Cerebellum (tissue), 4 donors: ENCODE measurements at places on chromosomes 16 and 17.
A peak's percentile ranks its signal among the peaks of the same experiment; 100 is the strongest.

DNA sequence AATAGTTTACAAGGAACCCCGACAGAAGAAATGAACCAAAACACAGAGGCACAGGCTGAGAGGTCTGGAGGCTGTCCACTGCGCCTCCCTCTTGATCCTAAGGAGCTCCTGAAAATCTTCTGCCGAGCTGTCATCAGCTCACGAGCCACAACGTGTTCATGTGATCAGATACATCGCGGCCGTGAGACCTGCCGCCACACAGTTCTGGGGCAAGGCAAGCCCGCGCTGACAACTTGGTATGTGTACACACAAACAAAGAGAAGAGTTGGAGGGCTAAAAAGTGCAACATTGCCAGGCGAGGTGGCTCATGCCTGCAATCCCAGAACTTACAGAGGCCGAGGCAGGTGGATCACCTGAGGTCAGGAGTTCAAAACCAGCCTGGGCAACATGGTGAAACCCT is 7.6 kb downstream of the EXOC7 start:
- no peak for DNase-seq

- peak; percentile 8 for DNase-seq
Observed at GRCh38 chr17:15340966-15341365, 431 bp downstream of the TEKT3 start.

DNA sequence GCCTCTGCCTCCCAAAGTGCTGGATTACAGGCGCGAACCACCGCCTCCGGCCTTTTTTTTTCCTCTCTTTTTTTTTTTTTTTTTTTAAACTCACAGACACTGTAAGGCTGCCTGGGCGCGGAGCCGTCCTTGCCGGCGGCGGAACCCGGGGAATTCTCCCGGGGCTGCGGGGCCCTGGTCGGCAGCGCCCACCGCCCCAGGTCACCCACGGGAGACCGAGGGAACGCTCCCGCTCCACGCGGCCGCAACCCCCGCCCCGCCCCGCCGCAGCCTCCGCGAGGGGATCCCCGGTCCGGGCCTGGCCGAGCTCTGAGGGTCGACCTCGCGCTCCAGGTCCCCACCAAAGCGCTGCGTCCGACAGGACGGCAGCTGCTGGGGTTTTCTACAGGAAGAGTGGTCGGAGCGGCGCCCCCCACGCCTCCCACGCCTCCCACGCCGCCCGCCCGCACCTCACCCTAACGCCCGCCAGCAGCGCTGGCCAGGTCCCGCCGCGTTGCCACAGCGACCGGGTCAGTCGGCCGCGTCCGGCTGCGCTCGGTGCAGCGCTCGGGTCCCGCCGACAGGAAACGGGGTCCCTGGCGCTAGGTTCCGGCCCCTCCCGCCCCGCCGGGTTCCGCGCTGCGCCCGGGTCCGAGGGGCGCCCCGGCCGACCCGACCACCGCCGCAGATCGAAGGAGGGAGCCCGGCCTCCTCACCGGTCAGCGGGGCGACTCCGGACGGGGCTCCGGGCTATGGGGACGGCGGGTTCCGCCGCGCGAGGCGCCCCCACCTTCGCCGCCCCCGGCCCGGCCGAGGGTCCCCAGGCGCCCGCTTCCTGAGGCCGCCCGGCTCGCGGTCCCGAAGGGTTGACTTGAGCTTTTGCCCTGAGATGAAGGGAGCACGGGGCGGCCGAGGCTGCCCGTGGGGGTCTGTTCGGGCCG is at the start of gene CCDC57:
Gene CCDC57, minus strand, starts transcription at position 512 of the 920 bp plus-strand sequence. CDS start 10,898 bp downstream, outside the sequence.
- peak; percentile 87 for DNase-seq

- no peak for DNase-seq
Observed at GRCh38 chr17:68057531-68057952, 22.0 kb downstream of the KPNA2 start.

DNA sequence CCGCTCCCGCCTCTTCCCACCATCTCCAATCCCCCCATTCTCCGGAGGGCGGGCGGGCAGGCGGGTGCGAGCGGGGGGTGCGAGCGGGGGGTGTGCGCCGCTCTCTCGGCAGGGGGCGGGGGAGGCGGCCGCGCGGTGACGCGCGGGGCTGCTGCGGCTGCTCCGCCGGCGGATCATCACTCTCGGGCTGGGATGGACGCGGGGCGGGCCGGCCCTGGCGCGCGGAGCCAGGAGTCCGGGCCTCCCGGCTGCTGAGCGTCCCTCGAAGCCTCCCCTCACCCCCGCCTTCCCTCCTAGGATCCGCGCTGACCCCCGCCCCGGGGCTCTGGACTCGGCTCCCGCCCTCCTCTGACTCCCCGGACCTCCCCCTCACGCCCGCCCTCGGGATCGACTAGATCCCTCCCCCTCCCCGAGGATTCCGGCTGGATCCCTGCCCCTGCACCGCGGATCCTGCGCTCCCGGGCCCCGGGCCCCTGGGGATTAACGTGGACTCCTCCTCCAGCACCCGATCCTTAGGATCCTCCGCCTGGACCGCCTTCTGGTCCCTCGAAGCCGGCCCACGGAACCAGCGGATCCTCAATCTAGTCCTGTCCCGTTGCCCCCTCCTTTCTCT is 946 bp upstream of the TMEM256 start:
- DNase-seq: peak; percentile 84

DNA sequence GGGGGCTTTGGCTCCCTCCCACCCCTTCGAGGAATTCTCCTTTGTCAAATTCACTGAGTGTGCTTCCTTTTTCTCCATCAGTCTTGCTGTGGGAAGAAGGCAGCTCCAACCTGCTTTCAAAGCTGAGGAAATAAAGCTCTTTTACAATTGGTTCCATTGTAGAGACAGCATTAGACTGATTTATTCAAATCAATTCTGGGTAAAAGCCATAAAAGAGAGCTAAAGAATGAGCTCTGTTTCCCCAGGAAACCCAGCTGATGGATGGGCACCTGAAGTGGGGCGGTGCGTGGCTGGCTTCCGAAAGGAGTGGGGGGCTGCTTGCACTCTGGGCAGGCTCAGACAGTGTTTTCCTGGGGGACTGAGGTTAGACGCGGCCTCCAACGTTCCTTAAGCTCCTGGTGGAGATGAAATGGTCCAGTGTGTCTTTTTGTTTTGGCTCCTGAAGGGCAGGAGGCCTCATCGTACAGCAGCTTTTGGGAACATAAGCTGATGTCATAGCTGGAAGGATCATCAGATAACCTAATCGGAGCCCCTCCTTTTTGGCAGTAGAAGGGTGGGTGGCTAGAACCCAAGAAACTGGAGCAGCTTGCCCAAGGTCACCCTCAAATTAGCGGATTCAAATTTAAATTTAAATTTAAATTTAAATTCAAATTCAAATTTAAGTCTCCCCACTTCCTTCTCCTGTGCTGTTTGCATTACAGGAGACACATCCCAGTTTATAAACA is 128.5 kb upstream of the EEF2KMT start:
- no peak for DNase-seq

DNA sequence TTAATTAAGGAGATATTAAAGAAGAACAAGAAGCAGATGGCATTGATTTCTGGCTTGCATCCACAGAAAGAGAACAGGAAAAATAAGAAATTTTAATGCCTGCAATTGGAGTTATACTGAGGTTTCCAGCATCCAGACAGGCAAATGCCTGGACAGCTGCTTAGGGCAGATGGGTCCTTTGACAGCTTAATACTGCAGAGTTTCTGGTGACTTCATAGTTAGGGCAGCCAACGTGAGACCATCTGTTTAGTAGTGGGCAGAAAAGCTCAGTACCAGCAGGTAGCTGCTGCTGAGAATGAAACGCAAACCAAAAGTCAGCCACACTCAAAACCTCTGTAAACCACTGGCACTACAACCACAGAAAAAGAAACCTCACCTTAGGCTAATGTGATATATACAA is 109.8 kb downstream of the CDK5R1 start:
- peak; percentile 78 for DNase-seq

DNA sequence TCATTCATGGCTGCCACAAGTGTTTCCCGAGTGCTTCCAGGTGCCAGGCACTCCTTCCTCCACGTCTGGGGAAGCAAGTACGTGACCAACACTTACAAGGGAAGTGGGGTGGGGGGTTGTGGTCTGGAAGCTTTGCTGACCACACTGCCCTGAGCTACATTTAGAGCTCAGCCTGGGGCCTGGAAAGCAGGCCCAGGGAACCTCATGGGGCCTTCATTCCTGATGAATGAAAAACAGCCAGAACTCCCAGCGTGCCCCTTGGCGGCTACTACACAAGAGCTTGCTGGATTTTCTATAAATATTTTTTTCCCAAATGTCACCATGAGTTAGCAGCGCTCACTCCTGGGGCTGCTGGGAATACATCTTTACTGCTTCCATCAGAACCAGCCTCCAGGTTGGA is 73.3 kb downstream of the ABCC12 start:
- peak; percentile 61 for DNase-seq

- DNase-seq: no peak
Observed at GRCh38 chr16:84898447-84898846, 78.7 kb downstream of the CRISPLD2 start.

DNA sequence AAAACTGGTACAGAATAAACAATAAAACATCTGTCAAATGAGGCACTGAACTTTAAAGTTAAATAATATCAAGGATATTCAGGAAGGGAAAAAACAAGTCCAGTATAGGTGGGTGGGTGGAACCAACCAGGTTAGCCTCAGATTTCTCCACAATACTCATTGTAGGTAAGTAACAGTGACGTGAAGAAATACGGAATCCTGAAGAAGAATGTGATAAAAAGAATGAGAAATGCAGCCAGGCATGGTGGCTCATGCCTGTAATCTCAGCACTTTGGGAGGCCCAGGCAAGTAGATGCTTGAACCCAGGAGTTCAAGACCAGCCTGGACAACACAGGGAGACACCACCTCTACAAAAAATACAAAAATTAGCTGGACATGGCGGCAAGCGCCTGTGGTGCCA is 47.3 kb downstream of the UBE2G1 start:
- DNase-seq: no peak

GRCh38 chr17:2179615-2180295 is 123.8 kb downstream of the SMG6 start:
- DNase-seq: peak; percentile 71

DNA sequence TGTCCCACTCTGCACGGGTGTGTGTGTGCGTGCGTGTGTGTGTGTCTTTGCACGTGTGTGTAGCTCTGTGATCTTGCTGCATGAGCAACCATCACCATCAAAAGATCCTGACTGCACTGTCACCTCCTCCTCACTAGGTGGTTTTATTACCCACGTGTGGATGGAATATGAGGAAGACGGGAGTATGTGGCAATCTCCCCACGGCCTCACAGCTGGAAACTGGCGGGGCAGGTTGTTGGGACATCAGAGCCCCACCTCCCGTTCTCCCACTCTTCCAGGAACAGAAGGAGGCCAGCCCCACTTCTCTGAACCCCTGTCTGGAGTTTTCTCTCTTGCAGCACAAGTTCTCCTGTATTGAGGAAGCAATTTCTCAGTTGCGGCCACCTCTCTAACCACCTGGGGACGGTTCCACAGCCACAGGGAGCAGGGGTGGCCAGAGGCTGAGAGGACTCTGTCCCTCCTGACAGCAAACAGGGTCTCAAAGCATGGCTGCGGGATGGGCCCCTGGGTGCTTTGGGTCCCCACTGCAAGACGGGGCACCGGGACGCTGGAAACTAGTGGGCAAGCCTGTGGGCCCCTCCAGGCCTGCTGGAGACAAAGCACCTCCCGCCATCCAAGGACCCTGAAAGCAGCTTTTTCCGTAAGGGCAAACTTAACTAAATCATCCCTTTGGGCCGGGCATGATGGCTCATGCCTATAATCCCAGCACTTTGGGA is 27.9 kb upstream of the ATP2C2 start:
- no peak for DNase-seq

- DNase-seq: no peak
Observed at GRCh38 chr16:62041401-62041800, 5.2 kb upstream of the CDH8 start.

- DNase-seq: no peak
Observed at GRCh38 chr17:63474174-63474573, 2.7 kb upstream of the ACE start.

DNA sequence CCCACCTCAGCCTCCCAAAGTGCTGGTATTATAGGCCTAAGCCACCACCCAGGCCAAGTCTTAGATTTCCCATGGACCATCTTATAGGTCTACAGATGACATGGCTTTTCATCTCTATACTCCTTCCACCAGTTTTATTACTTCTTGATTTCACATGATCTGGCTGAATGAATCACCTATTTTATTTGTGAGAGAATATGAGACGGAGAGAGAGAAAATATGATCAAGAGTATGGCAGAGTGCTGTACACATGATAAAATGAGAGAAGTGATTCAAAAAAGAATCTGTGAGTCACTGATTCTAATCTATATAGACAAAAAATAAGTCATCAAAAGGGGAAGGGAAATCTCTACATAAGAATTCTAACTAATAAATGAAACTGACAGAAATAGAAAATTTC is 13.7 kb downstream of the ACSM1 start:
- DNase-seq: no peak

- DNase-seq: peak; percentile 92
Observed at GRCh38 chr17:59154721-59155438, at the start of gene SKA2. Gene SKA2 (minus strand): TSS chr17:59155186. CDS start chr17:59155163, 23 bp downstream.

GRCh38 chr16:1583180-1583579 is 28.7 kb downstream of the IFT140 start:
- no peak for DNase-seq

DNA sequence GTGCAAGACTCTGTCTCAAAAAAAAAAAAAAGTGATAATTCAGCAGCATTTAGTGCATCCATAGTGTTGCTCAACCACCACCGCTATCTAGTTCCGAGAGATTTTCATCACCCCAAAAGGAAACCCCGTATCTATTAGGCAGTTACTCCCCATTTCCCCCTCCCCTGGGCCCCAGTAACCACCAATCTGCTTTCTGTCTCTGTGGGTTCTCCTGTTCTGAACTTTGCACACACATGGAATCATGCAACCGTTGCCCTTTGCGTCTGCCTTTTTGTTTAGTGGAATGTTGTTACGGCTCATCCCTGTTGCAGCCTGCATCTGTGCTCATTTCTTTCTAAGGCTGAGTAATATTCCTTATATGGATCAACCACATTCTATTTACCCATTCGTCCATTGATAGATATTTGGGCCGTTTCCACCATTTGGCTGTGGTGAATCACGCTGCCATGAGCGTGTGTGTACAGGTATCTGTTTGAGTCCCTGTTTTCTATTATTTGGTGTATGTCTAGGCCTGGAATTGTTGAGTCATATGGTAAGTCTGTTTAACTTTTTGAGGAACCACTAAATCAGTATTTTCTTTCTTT is 8.7 kb upstream of the SYNGR2 start:
- DNase-seq: no peak

DNA sequence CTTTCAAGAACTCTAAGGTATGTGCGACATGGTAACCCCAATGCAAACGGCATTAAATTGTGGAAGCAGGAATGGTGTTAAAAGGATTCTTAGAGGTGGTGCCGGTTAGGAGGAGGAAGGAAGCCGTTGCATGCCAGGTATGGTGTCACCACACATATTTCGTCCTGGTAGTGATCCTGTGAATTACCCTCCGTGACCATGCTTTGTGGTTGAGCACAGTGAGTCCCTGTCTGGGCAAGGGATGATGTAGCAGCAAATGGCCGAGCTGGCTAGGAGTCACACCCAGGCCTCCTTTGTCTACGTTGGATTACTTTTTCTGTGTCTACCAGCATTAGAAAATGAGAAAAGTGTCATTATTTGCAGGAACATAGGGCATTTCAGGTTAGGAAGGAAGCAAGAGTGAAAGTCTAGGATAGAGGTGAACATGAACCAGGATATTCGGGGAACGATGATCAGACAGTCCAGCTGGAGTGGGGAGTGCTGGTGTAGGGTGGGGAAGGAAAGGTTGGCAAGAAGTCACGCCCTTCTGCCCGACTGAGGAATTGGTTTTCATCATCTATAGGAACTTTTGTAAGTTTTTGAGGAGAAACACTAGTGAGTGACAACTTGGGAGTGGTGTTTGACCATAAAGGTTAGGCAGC is 123.5 kb downstream of the PRKCA start:
- no peak for DNase-seq

- DNase-seq: no peak
Observed at GRCh38 chr17:18028952-18029540, 9.9 kb downstream of the ATPAF2 start.

GRCh38 chr17:81246679-81247338 is 7.7 kb downstream of the NDUFAF8 start:
- no peak for DNase-seq
